Neural progenitor cell (in vitro differentiated cells): ENCODE measurements at places on chromosomes 5 and 9. TPM values are rescaled to one million over a fixed set of nuclear protein-coding genes. Genes with fewer than 3 reads are reported as not detected.

The RGS14 gene
- total RNA-seq = 3.2 and 19.0 TPM in 2 replicates

The PHF19 gene
- total RNA-seq = 27.4 and 45.1 TPM in 2 replicates

The PRRX2 gene
- 1.5 and 5.2 TPM in 2 replicates for total RNA-seq

The KCNV2 gene
- not detected in 2 replicates for total RNA-seq

The ZNF366 gene
- not detected in 2 replicates for total RNA-seq

The S1PR3 gene
- total RNA-seq = 21.6 and 29.4 TPM in 2 replicates

The ADCY2 gene
- 0.59 and 1.2 TPM in 2 replicates for total RNA-seq

The INSL4 gene
- total RNA-seq = not detected in 2 replicates

The ARHGEF28 gene
- total RNA-seq = 0.11 and 0.28 TPM in 2 replicates

The NKD2 gene
- total RNA-seq = 1.3 and 3.2 TPM in 2 replicates
